ENCODE measurements at places on chromosomes 4 and X.

GRCh38 chrX:3699821-3700381, 13.5 kb downstream of the PRKX start:
- DNase-seq, result no peak

GRCh38 chr4:82761229-82761628, 37.4 kb downstream of the SCD5 start:
- DNase-seq, result no peak

DNA sequence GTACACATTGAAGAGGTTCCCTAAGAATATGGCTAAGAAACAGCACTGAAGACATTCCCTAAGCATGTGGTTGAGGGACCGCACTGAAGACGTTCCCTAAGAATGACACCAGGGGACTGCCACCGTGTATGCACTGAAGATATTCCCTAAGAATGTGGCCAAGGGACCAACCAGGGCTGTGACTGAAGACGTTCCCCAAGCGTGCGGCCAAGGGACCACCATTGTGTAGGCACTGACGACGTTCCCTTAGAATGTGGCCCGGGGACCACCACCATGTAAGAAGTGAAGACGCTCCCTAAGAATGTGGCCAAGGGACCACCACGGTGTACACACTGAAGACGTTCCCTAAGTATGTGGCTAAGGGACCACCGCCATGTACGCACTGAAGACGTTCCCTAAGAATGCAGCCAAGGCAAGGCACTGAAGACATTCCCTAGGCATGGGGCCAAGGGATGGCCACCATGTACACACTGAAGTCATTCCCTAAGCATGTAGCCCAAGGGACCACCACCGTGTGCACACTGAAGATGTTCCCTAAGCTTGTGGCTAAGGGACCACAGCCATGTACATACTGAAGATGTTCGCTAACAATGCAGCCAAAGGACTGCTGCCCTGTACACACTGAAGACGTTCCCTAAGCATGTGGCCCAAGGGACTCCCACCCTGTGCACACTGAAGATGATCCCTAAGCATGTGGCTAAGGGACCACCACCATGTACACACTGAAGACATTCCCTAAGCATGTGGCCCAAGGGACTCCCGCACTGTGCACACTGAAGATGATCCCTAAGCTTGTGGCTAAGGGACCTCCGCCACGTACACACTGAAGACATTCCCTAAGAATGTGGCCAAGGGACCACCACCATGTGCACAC, 22.0 kb downstream of the DHRSX start:
- no peak for DNase-seq

GRCh38 chr4:86606809-86607208, 12.7 kb downstream of the PTPN13 start:
- no peak for DNase-seq

- DNase-seq, result no peak
Observed at GRCh38 chr4:132614682-132615081, 534.4 kb upstream of the PCDH10 start.

- no peak for DNase-seq
Observed at GRCh38 chr4:63029380-63029779, 1379.9 kb downstream of the TECRL start.

GRCh38 chr4:46909078-46909477, at the start of gene COX7B2:
Gene COX7B2 (minus strand): TSS chr4:46909245. CDS start chr4:46735192, 174,053 bp downstream.
- no peak for DNase-seq

DNA sequence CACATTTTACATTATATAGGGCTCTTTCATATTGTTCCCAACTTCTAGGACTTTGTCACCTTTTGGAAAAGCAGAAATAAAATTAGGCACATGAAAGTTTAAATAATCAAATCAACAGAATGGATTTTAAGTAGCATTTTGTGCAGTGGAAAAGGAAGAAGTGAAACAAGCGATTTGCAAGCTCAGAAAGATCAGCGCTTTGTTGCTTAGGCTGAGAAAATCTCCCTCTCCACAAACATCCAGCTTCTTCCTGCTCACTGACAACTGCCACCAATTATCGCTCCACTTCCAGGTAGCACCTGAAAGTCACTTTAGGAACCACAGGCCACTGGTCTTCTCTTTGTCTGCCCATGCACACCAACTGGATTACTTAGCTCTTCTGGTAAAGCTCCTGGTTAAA, 2.0 kb upstream of the PDK3 start:
- DNase-seq, result no peak

DNA sequence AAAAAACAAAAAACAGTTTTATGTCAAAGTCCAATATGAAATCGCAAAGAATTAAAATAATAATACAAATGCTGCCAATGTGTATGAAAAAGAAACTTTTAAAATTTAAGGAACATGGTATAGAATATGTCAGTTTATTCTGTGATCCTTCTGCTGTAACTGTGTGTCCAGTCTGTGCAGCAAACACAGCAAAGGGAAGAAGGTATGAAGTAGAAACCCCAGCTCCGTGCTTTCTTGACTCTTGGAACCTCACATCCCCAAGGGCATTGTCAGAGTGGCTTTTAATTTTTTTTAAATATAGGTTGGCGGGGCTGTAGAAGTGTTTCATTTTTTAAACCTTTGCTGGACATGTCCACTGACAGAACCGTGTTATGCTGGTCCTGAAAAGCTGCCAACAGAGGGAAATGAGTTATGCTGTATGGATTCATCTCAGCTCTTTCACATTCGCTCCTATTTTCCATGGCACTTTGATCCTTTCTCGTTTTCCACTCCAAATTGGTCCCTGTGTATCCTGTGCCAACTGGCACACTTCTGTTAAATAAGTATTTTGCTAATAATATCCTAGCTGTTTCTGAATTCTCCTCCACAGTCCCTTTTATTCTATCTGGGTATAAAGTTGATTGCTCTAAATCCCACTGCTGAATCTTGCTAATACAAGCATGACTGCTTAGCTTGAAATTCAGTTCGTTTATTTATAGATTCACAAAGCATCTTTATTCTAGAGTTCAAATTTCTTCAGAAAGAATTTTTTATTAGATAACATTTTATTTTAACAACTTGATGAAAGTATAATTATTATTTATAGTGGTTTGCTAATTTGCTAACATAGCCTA, 127.0 kb upstream of the DDIT4L start:
- DNase-seq, result no peak

- no peak for DNase-seq
Observed at GRCh38 chrX:119477812-119478232, 9.6 kb downstream of the SLC25A5 start.

- DNase-seq, result no peak
Observed at GRCh38 chrX:21658152-21658737, at the start of gene KLHL34. Gene KLHL34 (minus strand): TSS chrX:21658330. CDS start chrX:21657788, 542 bp downstream.

- no peak for DNase-seq
Observed at GRCh38 chr4:102637391-102637790, 123.4 kb downstream of the MANBA start.

DNA sequence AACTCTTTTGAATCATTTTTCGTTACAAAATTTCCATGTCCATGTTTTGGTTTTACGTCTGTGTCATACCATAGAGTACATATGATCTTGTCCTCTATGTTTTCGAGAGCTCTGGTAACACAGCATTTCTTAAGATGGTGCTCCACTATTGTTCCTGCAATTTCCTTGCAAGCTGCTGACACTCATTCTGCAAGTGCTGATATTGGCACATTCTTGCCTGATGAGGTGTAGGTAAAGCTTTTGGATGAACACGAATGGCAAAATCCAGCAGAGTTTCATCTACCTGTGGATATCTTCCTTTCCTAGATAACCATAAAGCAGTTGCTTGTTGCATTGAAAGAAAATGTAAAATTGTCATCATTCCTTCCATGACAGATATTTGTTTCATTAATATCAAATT, 41.3 kb downstream of the MAGEB17 start:
- DNase-seq, result no peak

DNA sequence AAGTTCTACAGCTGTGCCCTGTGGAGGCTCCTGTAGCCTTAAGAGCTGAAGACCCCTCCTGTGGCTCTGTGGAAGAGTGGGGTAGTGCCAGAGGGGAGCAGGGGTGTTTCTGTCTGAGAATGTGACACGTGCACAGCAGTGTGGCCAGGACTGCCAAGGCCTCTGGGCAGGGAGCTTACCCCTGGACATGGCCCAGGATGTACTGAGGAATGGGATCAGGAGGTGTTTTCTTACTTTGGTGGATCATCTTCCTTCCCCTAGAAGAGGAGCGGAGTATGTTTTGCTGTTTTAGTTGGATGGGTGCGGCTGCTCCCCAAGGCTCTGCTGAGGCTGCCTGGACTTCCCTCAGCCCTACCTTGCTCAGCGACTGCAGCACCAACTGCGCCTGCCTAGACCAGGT, 342.6 kb downstream of the ARHGAP10 start:
- DNase-seq, result no peak

- DNase-seq, result no peak
Observed at GRCh38 chrX:39630344-39630743, 467.4 kb downstream of the BCOR start.

GRCh38 chrX:49199906-49200771, at the start of gene SYP:
Gene SYP (minus strand): TSS chrX:49200193. CDS start chrX:49200186, 7 bp downstream.
- DNase-seq, result peak; percentile 67

- no peak for DNase-seq
Observed at GRCh38 chr4:176906709-176907108, 114.0 kb upstream of the VEGFC start.

DNA sequence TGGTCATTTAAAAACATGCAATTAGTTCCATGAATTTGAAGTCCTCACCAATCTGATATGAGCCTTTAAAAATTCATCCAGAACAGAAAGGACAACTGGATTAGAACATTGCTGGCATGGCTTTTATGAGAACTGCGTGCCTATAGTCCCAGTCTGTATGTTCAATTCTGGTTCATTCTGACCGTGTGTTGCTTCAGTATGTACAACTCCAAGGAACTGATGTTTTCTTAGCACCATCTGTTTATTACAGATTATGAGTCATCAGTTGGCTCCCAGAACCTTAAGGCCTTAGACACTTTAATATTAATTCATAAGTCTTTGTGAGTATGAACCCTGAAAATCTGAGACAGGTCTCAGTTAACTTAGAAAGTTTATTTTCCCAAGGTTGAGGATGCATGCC, 115.0 kb downstream of the CEP44 start:
- no peak for DNase-seq

GRCh38 chr4:11427121-11427996, 1.3 kb downstream of the HS3ST1 start:
- DNase-seq, result no peak

DNA sequence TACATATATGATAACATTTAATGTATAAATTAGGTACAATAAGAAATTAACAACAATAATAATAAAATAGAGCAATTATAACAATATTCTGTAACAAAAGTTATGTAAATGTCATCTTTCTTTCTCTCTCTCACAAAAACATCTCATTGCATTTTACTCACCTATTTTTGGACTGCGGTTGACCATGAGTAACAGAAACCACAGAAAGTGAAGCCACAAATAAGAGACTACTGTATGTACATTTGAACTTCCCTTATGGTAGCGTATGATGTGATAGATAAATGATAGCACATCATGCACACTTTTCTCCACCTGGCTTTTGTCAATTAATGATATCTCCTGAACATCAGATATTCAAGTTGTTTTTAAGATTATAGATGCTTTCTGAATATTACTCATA, 80.5 kb downstream of the HNRNPD start:
- no peak for DNase-seq

- no peak for DNase-seq
Observed at GRCh38 chrX:102548231-102548630, 31.7 kb upstream of the TMSB15A start.

DNA sequence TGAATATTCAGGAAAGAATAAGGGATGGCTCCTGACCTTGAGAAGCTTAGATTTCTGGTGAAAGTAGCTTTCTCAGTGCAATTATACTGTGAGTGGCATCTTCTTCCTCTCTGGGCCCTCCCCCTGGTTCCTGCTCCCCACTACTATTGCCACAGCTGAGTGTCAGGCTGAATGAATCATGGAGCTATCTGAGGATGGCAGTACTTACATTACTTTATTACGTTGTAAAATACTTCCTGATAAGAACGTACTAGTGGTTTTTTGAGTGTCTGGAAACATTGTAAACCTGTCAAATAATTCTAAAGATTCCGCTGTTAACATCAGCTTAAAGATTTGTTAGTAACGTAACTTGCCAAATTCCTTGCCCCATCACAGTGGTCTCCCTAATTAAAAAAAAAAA, 36.2 kb downstream of the ARHGAP10 start:
- no peak for DNase-seq

GRCh38 chrX:85503258-85504158, 124.0 kb upstream of the POF1B start:
- no peak for DNase-seq

- DNase-seq, result no peak
Observed at GRCh38 chrX:54029529-54030143, 14.6 kb downstream of the PHF8 start.

DNA sequence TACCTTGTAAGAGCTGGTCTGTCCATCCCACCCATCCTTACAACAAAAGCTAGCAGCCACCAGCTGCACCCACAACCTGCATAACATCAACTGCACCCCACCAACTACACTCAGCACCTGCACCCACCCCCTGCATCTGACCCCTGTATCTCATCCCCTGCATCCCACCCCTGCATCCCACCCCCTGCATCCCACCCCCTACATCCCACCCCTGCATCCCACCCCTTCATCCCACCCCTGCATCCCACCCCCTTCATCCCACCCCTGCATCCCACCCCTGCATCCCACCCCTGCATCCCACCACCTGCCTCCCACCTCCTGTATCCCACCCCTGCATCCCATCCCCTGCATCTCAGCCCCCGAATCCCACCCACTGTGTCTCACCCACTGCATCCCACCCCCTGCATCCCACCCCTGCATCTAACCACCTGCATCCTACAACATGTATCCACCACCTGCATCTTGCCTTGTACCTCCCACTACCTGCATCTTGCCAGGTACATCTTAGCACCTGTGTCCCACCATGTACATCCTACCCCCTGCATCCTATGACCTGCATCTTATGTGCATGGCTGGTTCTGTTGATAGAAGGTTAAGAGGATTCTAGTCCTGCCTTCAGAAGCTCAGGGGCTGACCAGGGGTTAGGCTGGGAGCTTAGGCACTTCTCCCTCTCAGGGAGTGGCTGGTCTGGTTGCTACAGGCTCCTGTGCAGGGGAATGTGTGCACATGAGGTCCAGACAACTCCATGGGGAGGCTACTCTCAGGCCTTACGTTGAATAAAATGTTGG, 9.4 kb downstream of the TMEM271 start:
- no peak for DNase-seq

GRCh38 chr4:143410015-143410414, 73.3 kb downstream of the GAB1 start:
- no peak for DNase-seq

GRCh38 chr4:79088946-79089691, 149.9 kb upstream of the PAQR3 start:
- no peak for DNase-seq

DNA sequence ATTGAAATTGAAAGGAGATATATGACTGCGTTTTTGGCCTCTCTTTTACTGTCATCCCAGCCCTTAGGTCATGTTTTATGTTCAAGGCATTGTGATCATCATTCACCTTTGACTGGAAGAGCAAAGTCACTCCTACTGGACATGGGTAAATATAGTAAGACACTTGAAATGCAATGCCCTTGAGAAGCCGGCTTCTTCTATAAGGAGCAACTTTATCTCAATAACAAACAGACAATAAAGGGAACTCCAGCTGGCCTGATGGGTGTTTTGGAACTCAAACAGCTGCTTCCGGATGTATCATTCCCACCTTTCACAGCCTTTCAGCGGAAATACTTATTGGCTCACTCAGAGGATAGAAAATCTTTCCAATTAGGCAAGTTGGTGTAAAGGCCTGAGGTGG, 65.1 kb upstream of the C4orf54 start:
- DNase-seq, result no peak

GRCh38 chrX:10032147-10032546, 65.0 kb downstream of the CLDN34 start:
- DNase-seq, result no peak
